ENCODE measurements at places on chromosomes 16 and 17.

- DNase-seq, result no peak
Observed at GRCh38 chr16:11064202-11064540, 119.8 kb downstream of the CLEC16A start.

GRCh38 chr16:59566446-59566845 lies 832.3 kb upstream of the GOT2 start:
- DNase-seq, result no peak

- DNase-seq, result no peak
Observed at GRCh38 chr17:70070305-70071027, 4.6 kb upstream of the KCNJ16 start.

- peak; percentile 83 for DNase-seq
Observed at GRCh38 chr17:67452681-67453554, 75.8 kb downstream of the PITPNC1 start.

Measured in CD4-positive, alpha-beta T cell treated with Interleukin-4 for 4 hours (primary cell).